Cortex of kidney (tissue), 1 donor: ENCODE measurements at places on chromosomes 2 and 18.

DNA sequence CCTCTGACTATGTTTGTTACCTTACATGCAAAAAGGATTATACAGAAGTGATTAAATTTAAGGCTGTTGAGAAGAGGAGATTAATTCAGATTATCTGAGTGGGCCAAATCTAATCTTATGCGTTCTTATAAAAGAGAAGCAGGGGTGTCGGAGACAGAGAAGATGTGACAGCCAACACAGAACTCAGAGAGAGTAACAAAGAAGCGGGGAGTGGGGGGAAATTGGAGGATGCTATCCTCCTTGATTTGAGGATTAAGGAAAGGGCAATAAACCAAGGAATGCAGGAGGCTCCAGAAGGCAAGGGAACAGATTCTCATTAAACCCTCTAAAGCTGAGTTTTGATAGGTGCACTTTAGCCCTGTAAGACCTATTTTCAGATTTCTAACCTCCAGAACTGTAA is 291.3 kb upstream of the REG3G start:
- DNase-seq = no peak

DNA sequence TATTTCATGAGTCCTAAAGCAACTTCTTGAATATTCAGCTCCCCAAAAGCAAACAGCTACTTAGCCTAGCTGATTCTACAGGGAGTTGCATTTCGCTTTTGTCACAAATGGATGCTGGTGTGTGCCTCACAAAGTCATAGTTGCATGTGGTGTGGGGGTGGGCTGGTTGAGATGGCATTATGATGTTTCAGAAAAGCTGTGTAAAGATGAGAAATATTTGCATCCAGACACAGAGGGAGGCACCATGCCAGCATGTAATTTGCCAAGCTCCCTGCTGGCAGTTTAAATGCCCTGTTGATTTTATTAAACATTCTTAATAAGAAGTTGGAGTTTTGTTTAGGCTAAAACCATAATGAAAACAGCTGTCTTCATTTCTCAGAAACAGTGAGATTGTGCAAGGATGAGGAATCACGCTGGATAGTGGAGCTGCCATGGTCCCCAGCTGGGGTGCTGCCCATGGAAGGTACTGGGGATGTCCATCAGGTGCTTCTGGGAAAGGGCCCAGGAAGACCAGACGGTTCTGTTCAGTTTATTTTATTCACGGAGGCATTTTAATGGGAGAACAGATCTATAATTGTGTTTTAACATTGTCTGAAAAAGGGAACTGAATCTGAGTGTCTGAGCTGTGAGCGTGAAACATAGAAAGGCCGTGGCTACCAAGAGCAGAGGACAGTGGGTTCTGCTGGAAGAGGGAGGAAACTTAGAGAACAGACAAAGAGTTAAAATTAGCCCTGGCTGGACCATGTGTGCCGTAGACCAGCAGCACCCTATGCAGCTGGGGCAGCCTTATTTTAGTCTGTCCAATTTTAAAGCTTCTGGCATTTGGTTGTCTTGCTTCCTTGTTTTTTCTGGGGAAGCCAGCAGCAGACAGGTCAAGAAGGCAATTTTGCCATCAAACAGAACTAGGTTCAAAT is 177.1 kb downstream of the FAM210A start:
- no peak for DNase-seq

GRCh38 chr2:200247494-200247893 is 59.0 kb upstream of the SPATS2L start:
- DNase-seq = no peak

- no peak for DNase-seq
Measured at GRCh38 chr2:201644001-201644400, 698 bp upstream of the TMEM237 start.

DNA sequence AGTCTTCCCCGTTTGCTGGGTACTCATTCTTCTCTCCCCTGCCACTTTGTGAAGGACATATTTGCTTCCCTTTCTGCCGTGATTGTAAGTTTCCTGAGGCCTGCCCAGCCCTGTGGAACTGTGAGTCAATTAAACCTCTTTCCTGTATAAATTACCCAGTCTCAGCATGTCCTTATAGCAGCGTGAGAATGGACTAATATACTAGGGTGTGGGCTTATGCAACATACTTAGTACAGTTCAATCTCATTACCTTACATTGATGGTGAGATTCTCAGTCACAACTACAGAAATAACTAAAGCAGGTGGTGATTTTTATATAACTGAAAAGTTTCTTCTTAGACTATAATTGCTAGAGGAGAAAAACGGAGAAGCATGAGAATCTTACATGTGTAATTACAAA is 237.9 kb upstream of the MMADHC start:
- no peak for DNase-seq

DNA sequence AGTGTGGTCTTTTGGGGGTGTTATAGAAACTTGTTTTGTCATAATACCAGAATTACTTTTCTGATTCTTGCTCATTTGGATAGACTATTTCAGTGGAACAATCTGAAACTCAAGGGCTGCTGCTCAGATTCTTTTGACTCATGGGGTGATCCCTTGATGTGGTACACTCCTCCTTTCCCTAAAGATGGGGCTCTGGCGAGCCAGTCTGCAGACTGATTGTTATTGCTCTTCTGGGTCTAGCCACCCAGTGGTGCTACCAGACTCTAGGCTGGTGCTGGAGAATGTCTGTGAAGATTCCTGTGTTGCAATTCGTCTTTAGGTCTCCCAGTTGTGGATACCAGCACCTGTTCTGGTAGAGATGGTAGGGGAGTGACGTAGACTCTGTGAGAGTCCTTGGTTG is 4.2 kb upstream of the MARS2 start:
- no peak for DNase-seq

DNA sequence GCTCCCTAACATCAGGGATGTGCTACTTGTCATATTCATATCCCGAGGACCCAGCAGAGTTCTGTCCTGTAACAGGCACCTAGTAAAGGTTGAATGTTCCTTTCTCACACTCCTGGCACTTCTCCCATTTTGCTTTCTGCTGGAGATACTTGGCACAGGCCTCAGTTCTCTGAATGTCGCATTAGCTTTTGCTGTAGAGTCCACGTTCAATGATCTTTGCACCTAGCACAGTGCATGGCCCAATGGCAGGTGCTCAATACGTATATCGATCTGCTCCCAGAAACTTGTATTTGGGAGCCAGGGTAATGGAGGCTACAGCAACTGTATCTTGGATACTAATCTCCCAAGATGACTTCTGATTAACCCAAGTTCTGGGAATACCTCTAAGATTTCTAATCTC is 24.8 kb upstream of the VPS4B start:
- no peak for DNase-seq

- no peak for DNase-seq
Measured at GRCh38 chr18:32480581-32480980, 9.9 kb upstream of the GAREM1 start.

GRCh38 chr2:207012461-207012860 is 73.1 kb downstream of the CPO start:
- DNase-seq = no peak

- DNase-seq = no peak
Measured at GRCh38 chr2:197793456-197793855, 8.3 kb upstream of the BOLL start.

- DNase-seq = no peak
Measured at GRCh38 chr18:36977121-36977520, 148.2 kb downstream of the KIAA1328 start.

GRCh38 chr2:170165129-170165528 is 12.8 kb upstream of the MYO3B start:
- no peak for DNase-seq

GRCh38 chr2:66460031-66460430 is 25.1 kb downstream of the MEIS1 start:
- no peak for DNase-seq

GRCh38 chr2:206670531-206671319 is 28.4 kb downstream of the FAM237A start:
- no peak for DNase-seq

DNA sequence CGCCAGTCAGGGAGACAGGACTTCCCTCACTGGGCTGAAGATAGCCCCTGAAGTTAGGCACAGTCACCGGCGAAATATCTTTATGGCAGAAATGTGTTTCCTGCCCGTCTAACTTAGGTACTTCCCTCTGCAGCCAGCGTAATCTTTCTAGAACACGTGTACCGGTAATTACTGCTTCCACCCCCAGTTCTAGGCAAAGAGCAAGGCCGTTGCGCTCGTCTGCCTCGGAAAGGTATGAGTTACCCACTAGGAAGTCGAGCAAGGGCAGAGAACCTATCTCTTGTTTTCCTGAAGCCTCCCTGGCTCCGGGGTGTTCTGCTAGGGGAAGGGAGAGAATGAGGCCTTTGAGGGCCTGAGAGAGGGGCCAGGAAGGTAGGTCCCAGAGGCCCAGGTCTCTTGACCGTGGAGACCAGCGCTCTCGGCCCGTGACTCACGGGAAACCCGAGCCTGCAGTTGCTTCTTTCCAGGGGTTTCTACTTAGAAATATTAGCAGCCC is 70.0 kb downstream of the TWSG1 start:
- DNase-seq = no peak
